ENCODE measurements at places on chromosomes 12 and 14. TPM values are rescaled to one million over a fixed set of nuclear protein-coding genes. Genes with fewer than 3 reads are reported as not detected.
A peak's percentile ranks its signal among the peaks of the same experiment; 100 is the strongest.

GRCh38 chr12:24020397-24021163 lies 71.1 kb upstream of the SOX5 start:
- DNase-seq = no peak

PPFIA2 gene
- total RNA-seq = 2.0 TPM

ADAM21 gene
- not detected for total RNA-seq

GRCh38 chr12:19474147-19474546 lies 34.9 kb downstream of the AEBP2 start:
- no peak for DNase-seq

DNA sequence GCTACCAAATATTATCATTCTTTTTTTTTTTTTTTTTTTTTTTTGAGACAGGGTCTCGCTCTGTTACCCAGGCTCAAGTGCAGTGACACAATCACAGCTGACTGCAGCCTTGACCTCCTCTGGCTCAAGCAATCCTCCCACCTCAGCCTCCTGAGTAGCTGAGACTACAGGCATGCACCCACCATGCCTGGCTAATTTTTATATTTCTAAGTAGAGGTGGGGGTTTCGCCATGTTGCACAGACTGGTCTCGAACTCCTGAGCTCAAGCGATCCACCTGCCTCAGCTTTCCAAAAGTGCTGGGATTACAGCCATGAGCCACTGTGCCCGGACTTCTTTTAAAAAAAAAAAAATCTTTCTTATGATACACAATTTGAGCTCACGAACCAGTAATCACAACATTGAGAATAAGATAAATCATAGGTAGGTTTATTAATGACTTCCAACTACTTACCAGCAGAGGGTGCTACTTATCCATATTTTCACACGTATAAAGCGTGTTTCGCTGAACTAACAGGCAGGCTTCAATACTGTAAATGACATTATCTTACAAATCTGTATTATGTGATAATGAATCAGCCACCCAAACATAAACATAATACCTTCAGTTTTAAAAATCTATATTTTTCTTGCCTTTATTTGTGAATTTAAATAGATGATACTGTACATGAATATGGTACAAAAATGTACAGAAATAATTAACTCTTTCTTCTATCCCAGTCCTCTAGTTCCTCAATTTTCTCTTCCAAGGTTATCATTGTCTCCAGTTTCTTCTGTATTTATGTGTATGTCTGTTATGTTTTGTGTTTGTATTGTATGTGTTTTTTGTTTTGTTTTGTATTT lies 42.5 kb upstream of the BCAT1 start:
- DNase-seq = no peak

SLC2A14 gene
- 7.0 TPM for total RNA-seq

DNA sequence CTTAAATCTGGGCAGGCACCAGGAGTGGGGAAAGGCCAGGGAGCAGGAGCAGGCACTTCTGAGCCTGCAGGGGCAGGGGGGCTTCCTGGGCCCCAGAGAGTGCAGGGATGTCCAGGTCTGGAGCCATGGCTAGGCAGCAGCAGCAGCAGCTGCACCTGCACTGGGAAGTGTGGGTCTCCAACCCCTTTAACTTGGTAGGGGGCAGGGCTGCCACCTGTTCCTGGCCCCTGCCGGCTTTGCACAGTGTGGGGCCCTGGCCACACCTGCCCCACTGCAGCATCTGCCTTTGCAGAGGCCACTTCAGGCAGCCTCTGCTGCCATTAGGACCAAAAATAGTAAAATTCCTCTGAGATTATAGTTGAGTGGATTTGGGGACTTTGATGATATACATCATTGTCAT lies 138.5 kb downstream of the SLC16A7 start:
- no peak for DNase-seq

DNA sequence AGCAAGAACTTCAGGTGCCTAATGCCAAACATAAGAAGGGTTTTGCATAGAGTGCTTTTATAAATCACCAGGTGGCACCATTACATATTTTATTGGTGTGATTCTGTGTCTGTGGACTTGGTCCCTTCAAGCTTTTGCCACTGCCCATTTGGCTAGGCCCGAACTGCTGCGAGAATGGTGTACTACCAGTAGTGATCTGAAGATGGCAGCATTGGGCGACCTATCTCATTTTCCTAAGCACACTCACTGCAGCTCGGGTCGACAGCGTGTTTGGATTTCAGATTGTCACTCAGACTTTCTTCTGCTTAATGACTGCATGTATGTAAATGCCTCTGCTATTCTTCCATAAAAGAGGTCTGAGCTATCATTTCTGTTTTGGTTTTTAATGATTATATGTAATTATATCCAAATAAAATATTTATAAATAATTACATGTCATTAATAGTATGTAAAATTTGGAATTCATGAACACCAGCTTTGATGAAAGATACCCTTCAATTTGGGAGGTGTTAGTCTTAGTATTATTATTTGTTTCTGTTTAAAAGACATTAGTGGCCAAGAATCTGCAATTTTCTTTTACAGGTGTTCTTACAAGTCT lies 78.5 kb downstream of the TPH2 start:
- peak; percentile 75 for DNase-seq

KRT3 gene
- total RNA-seq = 2.3 TPM

DNA sequence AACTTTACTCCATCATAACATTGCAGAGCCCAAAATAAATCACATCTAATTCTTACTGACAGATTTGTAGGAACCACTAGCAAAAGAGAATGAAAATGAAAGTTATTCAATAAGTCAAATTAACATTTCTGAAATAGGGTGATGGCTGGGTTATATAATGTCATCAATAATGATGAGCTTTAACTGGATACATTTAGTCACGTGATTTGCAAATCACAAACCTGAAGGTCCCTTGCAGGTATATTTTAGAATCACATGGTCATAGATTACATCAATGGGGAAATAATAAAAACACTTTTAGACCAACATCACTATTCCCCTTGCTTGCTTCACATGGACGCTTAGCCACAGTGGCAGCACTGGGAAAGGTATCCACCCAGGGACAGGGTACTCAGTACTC lies 86.7 kb downstream of the PRIMA1 start:
- no peak for DNase-seq

DNA sequence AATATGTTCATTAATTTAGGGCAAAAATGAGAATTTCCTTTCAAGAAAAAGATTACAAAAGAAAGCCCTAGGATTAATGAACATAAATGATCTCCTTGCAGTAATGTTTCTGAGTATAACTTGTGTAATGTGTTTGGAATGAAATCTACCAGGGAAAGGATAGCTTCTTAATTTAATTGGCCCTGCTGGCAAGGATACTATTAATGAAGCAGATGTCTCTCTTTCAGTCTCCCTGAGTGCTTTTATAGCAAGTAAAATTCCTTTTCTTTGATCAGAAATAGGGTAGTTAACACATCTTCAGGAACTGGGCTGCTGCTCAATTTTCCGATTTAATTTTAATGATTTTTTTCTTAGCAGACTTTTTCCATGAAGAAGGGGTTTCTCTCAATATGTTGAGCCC lies 379.4 kb upstream of the PDE3A start:
- no peak for DNase-seq

DNA sequence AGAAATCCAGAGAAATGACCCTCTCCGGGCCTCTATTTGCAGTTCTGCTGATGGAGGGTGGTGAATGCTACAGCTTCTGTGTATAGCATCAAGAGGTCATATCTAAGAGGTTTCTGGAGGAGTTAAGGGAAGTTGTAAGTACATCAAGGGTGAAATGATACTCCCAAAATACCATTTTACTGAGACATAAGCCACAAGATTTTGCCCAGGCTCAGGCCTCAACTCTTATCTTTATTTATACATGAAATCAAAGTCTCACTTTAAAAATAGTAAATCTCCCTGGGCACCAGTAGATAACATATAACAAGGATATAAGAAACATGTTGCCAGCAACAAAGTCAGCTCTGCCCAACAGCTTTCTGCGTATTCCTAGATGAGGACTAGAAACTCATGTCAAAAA lies 40.4 kb downstream of the NIN start:
- no peak for DNase-seq

DNA sequence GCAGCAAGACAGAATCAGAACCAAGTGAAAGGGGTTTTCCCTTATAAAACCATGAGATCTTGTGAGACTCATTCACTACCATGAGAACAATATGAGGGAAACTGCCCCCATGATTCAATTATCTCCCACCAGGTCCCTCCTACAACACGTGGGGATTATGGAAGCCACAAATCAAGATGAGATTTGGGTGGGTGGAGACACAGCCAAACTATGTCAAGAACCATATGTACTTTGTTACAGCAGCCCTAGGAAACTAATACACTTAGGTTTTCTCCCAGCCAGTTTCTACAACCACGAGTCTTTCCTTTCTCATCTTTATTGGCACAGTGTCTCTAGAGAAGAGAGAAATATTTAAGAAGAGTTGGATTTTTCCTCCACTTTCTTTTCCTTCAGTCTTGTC lies 72.6 kb downstream of the BTG1 start:
- DNase-seq = no peak

DNA sequence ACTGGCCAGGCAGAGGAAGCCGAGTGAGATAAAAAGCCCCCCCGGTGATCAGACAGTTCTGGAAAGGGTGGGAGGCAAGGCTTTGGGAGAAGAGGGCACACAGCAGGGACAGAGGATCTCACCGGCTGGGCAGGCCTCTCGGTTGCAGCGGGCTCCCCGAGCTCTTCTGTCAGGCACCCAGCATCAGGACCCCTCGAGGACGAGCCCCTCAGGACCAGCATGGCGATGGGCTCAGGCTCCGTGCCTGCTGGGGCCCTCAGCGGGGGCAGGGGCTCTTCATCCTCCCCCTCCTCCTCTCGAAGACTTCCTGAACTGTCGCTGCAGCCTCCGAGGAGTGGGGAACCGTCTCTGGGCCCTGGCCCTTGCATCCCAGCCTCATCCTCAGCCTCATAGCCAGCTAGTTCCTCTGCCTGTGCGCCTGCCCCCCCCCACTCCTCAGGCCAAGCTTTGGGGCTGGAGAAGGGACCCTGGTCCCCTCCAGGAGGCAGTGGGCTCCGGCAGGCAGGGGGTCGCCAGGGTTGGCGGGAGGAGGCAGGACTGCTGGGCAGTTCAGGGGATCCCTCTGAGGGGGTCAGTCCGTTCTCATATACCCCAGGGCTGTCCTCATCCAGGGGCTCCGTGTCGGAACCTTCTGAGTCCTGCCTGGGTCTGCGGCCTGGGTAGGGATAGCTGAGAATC lies 3.4 kb upstream of the AP1G2 start:
- DNase-seq = no peak

DNA sequence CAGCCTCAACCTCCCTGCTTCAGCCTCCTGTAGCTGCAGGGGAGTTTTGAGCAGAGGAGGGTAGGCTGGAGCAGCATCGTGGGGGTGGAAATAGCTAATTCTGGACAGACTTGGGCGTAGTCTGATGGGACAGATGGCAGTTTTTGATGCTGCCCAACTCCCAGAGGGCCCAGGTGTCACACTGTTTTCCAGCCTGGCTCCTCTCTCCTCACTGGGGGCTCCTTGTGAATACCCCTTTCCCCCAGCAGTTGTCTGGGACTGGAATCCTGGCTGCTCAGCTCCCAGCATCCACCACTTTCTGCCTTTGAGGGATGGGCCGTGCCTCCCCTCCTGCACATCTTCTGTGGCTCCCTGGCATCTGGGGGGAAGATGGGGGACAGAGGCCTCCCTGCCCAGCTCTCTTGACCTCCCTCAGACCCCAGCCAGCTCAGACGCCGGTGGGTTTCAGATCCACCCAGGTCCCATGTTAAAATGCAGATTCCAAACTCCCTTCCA lies 34.0 kb downstream of the SH2B3 start:
- no peak for DNase-seq

DNA sequence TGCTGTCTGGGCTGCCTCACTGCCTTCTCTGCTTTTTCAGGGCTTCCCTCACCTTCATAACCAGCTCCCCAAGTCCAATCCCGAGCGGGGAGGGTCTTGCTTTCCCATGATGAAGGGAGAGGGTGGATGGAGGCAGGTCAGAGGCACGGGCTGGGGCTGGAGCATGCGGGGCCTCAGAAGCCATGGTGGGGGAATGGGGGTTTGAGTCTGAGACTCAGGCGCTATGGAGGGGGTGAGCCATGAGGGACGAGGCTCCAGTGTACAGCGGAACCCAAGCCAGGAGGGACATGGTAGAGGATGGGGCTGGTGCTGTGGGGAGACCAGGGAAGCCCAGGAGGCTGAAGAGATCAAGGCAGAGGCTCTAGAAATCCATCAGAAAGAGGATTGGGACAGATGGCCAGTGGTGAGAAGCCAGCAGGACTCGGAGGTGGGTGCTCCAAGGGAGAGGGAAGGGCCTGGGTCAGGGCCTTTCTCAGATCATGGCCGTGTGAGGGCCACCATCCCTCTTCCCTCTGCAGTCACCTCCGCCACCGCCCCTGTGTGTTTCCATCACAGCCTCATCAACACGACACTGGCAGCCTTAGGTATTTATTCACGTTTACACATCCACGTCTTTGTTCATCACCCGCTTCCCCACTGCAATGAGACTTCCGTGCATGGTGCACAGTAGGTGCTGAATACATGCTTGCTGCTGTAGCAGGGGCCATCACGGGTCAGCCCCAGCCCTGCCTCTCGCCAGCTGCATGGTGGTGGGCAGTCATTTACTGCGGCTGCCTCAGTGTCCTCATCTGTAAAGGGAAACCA lies 144.7 kb downstream of the ADGRD1 start:
- peak; percentile 45 for DNase-seq

GRCh38 chr12:66500841-66501240 lies 178.0 kb downstream of the GRIP1 start:
- DNase-seq = no peak

- no peak for DNase-seq
These were observed 28.9 kb upstream of the PPM1A start for GRCh38 chr14:60220084-60220483.

DNA sequence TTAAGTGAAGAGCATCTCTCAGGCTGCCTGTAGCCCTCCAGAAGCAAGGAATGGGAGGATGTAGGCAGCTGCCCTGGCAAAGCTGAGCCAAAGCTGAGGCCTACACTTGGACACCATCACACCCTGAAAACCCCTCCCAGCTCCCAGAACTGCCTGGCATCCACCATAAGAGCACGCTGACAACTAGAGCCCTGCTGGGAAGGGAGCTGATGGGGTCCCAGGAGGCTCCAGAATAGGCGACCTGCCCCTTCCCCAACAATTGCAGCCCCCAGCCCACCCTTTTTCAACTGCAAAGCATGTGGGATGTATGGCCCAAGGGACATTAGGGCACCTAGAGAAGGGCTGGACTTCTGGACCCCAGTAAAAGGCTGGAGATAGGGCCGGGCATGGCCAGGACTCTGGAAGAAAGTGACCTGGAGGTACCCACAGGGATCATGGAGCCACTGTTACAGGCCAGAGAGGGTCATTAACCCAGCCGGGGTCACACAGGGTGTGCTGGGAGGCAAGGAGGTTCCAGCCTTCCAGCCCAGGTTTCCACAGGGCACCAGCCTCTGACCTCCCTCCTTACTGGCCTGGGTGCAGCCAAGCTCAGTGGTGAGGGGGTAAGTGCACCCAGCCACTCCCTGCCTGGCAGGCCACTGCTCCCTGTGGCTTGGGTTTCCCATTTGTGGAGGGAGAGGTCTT lies 27.8 kb downstream of the FAM222A start:
- DNase-seq = no peak

BIN2 gene
- 0.19 TPM for total RNA-seq

All from type B pancreatic cell (in vitro differentiated cells).